Activated CD4-positive, CD25-positive, alpha-beta regulatory T cell (primary cell): ENCODE measurements at places on chromosomes 6 and 20.

DNA sequence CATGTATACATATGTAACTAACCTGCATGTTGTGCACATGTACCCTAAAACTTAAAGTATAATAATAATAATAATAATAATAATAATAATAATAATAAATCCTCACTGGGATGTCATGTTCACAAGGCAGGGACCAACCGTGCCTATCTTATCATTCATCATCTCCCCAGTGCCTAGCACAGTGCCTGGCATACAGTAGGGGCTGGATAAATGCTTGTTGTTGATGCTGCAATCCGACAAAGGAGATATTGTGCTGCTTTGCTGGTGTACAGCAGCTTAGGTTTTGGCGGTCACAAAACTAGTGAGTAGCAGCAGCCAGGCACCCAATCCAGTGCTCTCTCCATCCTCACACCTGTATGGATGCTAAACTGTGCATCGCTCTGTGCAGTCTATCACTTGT, 94.1 kb upstream of the ASF1A start:
- DNase-seq = no peak

DNA sequence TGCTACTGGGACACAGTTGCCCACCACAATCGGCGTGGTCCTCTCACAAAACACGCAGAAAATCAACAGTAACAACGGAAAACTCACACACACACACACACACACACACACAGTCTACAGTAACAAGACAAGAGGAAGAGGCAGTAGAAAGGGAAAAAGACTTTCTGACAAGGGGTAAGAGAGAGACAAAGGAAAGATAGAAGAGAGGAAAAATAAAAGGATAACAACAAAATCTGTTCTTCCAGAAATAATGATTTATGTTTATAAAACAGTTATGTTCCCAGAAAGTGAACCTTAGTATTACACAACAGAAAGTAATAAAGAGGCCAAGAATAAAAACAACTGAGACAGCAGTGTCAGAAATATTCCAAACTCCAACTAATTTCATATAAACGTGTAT, 2.9 kb downstream of the RANBP9 start:
- DNase-seq = no peak

- no peak for DNase-seq
Measured at GRCh38 chr6:139029470-139030227, 1.1 kb downstream of the ABRACL start.

DNA sequence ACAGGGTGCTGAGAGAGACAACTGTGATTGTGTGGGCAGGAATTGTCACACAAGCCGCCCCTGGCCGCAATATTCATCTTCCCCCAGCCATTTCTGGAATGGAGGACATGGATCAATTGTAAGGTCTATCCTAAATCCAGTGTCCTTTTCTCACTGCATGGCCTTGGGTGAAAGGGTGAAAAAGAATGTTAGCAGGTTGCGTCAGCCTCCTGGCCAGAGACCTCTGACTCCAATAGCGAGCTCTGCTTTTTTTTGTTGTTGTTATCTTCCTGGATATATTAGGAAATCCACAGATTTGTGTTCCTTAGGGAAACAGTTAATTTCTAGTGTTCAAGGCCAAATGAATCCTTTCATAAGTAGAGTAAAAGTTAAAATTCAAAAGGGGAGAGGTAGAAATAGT, 47.1 kb upstream of the CD83 start:
- no peak for DNase-seq

DNA sequence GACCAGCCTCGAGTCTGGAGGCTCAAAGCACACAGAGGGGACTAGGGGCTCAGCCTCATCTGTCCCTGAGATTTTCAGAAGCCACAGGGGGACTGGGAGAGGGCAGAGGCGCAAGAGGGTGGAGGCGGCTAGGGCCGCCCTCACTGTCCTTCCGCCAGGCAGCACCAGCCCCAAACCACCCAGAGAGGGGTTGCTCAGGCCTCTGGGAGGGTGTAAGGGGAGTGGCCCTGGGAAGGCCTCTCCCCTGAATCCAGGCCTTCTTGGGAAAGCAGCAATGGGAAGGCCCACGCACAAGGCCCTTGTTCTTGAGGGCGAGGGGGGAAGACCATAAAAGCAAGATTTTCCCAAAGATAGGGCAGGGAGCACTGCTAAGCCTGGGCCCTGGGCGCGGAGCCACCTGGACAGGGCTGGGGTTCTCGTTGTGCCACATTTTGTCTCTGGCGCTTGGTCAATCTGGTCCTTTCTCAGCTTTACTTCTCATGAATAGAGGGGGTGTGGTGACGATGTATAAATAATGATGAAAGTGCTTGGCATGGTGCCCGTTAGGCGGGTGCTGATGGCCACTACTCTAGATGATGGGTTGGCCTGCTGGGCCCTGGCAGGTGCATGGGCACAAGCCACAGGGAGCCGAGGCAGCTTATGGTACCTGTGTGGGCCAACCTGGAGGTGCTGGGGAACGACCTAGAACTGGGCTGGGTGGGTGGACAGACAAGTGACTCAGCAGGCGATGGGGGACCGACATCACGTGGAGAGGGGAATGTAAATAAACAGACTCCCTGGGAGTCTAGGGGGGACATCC, 4.8 kb downstream of the SAMD10 start:
- no peak for DNase-seq

- DNase-seq = no peak
Measured at GRCh38 chr20:58557733-58558342, 42.6 kb upstream of the APCDD1L start.

DNA sequence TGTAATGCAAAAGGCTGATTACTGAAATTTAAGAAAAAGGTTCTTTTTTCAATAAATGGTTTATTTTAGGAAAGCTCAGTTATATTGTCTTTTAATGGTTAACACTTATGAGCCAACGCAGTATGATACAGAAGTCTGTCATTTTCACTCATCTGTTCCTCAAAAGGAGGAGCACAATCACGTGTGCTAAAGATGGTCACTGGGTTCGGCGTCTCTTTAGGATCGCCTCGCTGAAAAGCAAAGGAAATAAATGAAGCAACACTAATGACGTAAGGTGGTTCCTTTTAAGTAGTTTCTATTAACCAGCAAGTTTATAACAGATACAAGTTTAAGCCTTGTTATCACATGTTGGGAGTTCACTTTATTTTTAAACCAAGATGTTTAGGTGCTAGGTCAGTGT, 125.7 kb downstream of the MAP3K4 start:
- DNase-seq = no peak

- DNase-seq = no peak
Measured at GRCh38 chr20:60008130-60008808, 50.0 kb downstream of the CDH26 start.

- no peak for DNase-seq
Measured at GRCh38 chr20:38073307-38074071, 39.9 kb downstream of the RPRD1B start.

- DNase-seq = no peak
Measured at GRCh38 chr6:46347669-46348068, 143.6 kb downstream of the RCAN2 start.

GRCh38 chr20:63337786-63338420, 23.2 kb downstream of the CHRNA4 start:
- DNase-seq = no peak

GRCh38 chr6:25175681-25176080, 103.5 kb upstream of the CARMIL1 start:
- DNase-seq = no peak

DNA sequence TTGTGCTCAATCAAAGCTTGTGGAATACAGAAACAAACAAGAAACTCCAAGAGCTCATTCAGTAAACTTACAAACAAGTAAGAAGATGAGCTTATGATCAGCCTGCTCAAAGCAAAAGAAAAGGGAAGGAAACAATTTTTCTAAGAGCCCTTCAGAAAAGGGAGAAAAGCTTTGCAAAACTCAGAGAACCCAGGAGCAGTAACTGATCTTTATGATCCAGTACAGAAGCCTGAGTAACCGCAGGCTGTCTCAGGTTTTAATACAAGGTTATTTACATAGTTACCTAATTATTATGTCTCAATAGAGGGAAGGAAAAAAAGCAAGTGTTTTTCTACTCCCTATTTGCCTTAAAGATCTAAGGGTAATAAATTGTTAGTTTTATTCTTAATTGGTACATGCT, 226.5 kb downstream of the MAFB start:
- DNase-seq = no peak

GRCh38 chr6:33683576-33684427, 27.7 kb downstream of the UQCC2 start:
- DNase-seq = no peak

- DNase-seq = no peak
Measured at GRCh38 chr6:144665932-144666450, 380.9 kb downstream of the UTRN start.

DNA sequence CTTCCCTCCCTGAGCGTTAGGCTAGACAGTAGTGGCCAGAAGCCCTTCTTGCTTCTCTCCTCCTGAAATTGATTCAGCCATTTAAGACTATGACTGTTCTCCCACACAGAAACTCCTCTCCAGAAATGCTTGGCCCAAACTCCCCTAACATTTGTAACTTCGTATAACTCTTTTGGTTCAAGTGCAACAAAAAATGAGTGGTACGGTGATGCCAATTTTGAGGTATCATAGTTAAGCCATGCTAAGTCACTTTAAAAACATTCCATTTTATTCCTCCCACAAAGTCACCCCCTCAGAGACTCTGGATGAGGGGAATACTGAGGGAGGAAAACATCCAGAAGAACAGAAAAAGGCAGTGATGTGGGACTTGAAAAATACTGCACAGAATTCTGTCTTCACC, 21.1 kb upstream of the ROS1 start:
- DNase-seq = no peak

- DNase-seq = no peak
Measured at GRCh38 chr6:5674721-5675120, 332.0 kb downstream of the NRN1 start.

GRCh38 chr6:146890644-146891434, 292.1 kb downstream of the ADGB start:
- no peak for DNase-seq

DNA sequence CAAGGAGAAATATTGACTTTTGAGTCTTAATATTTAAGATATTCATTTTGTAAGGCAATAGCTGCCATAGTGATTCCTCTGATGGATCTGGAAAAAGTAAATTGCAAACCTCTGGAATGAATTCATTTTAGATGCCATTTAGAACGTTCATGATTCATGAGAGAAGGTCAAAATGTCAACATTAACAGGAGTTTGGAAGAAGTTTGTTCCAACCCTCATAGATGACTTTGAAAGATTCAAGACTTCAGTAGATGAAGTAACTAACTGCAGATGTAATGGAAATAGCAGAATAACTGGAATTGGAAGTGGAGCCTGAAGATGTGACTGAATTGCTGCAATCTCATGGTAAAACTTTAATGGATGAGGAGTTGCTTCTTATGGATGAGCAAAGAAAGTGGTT, 100.9 kb upstream of the CCN2 start:
- DNase-seq = no peak

- DNase-seq = no peak
Measured at GRCh38 chr20:57829805-57830514, 120.1 kb upstream of the PMEPA1 start.

DNA sequence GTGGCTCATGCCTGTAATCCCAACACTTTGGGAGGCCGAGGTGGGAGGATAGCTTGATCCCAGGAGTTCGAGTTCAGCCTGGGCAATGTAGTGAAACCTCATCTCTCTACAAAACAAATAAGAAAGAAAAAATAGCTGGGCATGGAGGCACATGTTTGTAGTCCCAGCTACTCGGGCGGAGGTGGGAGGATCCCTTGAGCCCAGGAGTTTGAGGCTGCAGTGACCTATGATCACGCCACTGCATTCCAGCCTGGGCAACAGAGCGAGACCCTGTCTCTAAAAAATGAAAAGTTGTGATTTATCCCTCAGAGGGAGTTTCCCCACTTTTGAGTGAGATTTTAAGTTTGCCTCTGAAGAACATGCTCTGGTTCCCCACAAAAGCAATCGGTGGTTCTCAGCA, 17.4 kb upstream of the BMP7 start:
- DNase-seq = no peak

DNA sequence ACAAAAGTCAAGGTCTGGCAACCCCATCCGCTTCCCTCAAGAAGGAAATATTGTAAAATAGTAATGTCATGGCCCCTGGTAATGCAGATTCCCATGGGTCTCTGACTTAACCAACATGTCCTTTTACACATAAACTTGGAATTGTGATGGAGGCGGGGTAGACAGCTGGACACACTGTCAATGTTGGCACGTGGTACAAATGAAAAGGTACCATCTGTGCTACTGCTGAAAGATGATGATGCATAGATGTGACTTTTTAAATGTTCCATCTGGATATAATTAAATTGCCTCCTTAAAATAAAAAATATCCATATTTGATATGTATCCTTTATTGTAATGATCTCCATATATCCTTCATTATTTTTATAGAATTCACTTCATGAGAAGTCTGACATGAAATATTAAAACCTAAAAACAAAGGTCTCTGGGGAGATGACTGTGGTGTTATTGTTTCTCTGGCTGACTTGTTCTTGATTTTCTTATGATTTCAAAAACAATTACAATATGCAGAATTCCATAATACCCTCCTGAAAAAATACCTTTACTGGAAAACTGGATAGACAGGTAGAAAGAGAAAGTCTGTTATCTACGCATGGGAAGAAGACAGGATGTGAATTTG, 104.5 kb downstream of the MKKS start:
- DNase-seq = no peak

DNA sequence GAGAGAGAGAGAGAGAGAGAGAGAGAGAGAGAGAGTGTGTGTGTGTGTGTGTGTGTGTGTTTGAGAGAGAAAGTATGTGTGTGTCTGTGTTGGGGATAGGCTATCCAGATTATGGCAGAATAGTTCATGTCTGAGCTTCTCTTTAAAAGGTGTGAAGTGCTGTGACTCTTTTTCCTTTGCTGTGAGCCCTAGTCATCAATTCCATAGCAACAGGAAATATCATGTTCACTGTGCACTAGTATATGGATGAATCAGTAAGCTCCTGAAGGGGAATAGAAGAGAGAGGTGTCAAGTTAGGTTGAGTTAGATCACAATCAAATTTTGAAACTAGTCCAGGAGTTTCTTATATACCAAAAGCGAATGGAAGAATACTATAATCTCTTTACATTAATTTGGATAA, 318.7 kb downstream of the RFPL4B start:
- DNase-seq = no peak

GRCh38 chr20:62408055-62408454, 970 bp upstream of the CABLES2 start:
- no peak for DNase-seq

DNA sequence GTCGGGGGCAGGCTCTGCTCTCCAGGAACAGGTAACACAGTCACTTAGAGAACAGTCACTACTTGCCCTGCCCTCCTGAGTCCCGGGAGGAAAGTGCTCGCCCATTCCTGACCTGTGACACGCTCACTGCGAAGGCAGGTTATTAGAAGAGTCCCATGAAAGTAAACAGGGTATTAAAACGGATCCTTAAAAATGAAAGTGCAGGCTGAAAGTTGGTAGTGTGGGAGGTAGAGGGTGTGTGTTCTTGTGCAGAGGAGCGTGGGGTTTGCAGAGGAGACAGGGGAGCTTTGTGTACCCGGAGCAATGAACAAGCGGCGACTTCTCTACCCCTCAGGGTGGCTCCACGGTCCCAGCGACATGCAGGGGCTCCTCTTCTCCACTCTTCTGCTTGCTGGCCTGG, at the start of gene CCN6:
CCN6 (plus strand) TSS at position 104 of the 400 bp plus-strand sequence; CDS start at position 358, 254 bp downstream.
- DNase-seq = no peak

- DNase-seq = peak; percentile 70
Measured at GRCh38 chr6:28399350-28400121, at the start of gene ZSCAN12. Gene ZSCAN12 (minus strand): TSS chr6:28399747. CDS start chr6:28398405, 1,342 bp downstream.
